ENCODE measurements at places on chromosomes 5 and 9.

- DNase-seq, result no peak
Measured at GRCh38 chr5:172451771-172452197, 2.5 kb downstream of the SH3PXD2B start.

- no peak for DNase-seq
Measured at GRCh38 chr9:101628173-101628572, 33.4 kb upstream of the PPP3R2 start.

- DNase-seq, result no peak
Measured at GRCh38 chr5:38426490-38426889, 130.0 kb downstream of the LIFR start.

DNA sequence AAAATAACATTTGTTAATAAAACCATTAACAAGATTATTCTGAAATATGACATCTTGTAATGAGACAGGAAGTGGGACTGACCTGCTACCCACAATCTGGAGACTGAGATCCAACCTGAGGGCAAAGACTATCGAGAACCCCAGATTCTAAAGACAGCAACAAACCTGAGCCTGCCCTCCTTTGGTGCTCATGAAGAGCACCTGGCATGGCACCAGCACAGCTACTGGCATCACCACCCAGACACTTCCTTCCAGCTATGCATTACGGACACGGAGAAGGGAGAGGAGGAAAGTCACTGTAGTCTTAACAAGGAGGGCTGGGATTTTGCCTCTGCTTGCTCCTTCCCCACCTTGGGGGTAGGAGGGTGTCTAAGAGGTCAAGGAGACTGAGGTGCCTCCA is 105.5 kb downstream of the AUH start:
- no peak for DNase-seq

Measured in stimulated activated CD8-positive, alpha-beta memory T cell treated with anti-CD3 and anti-CD28 coated beads, Interleukin-7, amount 100 ng/mL, for 48 hours (primary cell).